ENCODE measurements at places on chromosomes 6 and 20.

DNA sequence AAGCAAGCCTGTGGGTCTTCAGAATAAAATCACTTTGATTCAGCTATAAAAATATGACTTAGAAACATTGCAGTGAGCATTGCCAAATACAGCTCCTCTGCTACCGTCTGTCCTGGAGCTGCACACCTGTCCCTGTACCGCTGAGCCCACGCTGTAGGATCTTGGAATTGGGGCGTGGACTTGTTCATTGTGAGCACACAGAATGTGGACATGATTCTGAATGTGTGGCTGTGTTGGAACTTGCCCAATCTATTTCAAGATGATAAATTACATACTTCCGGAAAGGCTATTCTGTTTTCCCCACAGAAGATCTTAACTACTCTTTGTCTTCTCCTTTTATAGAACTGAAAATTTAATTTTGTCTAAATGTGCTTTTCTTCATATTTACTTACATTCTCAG lies 107.3 kb downstream of the UST start:
- no peak for DNase-seq

DNA sequence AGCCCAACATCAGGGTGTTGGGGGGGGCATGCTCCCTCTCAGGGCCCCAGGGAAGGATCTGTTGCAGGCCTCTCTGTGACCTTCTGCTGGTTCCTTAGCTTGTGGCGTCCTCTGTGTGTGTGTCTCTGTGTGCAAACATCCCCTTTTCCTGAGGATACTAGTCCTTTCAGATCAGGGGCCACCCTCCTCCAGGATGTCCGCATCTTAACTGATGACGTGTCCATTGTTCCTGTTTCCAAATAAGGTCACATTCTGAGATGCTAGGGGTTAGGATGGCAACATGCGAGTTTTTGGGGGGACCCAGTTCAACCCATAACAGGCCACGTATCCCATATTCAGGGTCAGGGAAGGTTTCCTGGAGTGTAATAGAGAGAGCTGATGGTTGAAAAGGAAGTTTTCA lies 40.9 kb downstream of the GMPR start:
- DNase-seq, result no peak

GRCh38 chr20:56469077-56469449 lies 636 bp downstream of the RTF2 start:
- no peak for DNase-seq

DNA sequence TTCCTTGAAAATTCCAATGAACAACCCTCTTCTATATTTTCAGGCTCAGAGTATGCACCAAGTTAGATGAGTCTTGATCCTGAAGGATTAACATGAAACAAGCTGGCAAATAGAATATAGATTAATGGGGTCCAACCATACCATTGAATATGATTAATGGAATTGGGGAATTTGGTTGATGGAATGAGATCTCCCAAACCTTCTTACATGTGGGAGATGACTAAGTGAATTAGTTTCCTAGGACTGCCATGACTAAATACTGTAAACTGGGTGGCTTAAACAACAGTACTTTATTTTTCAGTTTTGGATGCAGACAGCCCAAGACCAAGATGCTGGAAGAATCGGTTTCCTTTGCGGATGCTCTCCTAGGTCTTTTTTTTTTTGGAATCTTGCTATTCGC lies 347.0 kb downstream of the QKI start:
- DNase-seq, result no peak

DNA sequence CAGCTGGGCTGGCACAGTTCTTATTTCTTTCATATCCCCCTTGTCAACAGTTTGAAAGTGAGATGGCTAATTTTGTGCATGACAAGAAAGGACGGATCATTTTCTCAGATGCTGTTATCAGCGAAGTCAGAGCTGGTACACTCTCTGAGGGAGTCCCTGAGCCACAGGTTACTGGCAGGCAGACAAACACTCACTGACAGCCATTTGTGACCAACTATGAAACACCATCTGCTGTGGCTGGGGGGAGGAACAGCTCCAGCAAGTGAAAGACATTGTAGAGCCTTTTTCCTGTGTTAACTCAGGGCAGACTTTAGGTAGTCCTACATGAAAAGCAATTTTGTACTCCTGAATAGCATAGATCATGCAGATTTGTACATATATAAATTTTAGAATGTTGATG lies 22.2 kb downstream of the OLIG3 start:
- no peak for DNase-seq

- no peak for DNase-seq
These were observed 185.2 kb downstream of the SLC24A3 start for GRCh38 chr20:19397666-19398065.

Measured in vagina (tissue), 2 donors.